Dorsolateral prefrontal cortex (tissue), 122 donors: ENCODE measurements at places on chromosomes 2 and 18.

DNA sequence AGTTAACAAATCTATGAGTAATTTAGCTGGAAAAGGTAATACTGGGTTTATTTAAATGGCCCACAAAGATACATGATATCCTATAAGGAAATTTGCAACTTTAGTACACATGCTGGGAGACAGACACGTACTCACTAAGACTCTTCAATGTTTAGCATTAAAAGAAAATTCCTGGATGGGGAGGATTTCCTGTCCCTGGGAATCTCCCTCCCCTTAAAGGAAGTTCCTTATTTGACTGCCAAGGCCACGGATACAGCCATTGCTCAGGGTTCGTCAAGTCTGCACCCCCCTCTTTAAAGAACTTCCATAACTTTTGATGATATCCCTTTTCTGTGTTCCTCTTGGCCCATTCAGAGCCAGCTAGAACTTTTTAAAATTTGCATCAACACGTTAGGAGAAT, 267.6 kb downstream of the CD226 start:
- DNase-seq: no peak

DNA sequence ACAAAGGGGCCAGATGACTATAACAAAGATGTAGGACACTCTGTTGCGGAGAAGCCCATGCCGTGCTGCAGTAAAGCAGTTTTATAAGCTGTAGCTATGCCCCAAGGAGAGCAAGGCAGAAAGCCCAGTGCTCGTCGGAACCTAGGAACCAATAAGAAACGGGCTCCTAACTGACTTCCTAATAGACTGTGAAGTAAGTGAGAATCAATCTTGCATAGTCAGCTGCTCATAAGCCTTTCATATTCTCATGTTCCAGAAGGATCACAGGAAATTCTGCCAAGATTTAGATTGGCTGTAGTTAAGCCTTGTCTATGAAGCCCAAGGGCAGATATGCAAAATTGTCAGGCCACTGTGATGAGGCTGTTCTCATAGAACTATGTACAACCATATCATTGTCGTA, 98.4 kb downstream of the RTTN start:
- DNase-seq: no peak

GRCh38 chr2:108542071-108542470, 7.8 kb downstream of the LIMS1 start:
- DNase-seq: no peak

GRCh38 chr2:200264631-200265030, 41.9 kb upstream of the SPATS2L start:
- no peak for DNase-seq

DNA sequence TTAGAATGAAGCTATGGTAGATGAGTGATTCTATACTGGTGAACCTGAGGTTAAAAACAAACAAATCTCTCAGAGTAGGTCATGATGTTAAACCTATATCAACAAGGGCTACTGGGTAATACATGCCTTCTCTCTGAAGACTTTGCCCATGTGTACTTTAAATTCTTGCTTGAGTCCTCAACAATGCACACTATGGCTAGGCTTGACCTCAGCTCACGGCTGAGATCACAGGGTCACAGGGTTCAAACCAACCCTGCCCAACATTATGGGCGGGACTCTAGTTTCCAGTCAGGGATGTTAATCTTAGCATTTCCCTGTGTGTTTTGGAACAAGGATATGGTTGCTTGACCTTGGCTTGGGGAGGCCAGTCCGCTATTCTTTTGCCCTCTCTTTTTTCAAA, 7.7 kb downstream of the CD28 start:
- no peak for DNase-seq

- DNase-seq: peak; percentile 79
Measured at GRCh38 chr2:96407041-96407918, 71.7 kb downstream of the NCAPH start.

DNA sequence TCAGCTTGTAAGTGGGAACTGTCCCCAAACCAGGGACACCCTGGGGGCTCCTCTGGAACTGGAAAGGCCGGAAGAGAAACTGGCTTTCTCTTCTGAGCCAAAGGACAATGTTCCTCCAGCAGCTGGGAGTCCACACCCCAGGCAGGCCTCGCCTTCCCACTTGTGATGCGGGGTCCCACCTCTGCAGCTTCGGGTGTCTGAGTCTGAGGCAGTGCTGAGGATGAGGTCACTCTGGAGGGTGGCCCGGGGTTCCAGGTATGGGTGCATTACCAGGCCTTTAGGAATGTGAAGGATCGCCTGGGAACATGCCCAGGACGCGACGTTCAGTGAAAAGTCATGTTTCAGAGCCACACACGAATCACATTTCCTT, 18.2 kb upstream of the BOK start:
- no peak for DNase-seq

DNA sequence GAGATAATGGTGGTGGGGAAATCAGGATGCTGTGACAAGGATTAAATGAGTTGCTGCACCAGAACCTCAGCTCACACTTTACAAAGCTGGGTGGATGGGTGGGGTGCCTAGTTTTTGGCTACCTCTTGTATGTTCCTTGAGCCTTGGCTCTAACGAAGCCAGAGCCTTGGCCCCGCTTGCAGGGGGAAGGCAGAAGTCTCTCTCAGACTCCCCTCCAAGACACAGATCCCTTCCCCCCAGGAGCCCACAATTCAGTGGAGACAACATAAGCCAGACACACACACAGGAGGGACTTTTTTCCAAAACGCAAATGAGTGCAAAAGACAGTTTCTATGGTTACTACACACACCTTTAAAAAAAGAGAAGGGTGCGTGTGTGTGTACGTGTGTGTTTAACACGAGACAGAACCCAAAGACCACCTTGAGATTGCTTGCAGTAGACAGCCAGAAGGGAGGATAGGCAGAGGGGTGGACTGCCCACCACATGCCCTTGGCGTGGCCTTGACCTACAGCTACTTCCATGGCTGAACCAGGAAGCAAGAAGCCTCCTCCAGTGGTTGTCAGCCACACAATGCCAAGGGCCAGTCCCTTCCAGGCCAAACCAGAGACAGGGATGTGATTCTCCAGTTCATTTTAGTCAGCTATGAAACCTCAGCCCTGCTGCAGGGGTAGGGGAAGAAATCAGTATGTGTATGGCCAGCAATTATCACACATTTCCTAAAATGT, 70.3 kb downstream of the BCL2L11 start:
- no peak for DNase-seq

DNA sequence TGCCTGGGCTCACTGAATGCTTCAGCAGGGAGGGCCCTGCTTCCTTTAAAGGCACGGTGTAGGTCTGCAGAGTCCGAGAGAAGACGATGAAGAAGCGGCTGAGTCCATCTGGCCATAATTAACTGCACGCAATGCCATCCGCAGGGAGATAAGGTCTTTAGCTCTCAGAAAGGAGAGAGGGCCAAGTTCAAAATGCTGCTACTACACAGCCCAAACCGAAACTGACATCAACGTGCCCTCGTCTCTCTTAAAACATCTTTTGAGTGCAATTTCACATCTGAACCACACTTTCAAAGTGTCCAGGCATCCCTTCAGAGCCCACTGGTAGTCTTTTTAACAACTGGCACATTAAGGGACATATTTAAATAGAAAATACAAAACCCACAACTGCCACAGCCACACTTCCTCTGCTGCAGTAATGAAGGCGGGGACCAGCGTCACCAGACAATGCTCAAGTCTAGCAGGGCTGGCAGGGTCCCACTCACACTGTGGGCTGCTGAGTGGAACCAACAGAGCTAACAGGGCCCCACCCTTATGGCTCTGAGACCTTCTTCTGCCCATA, 35.8 kb downstream of the ST3GAL5 start:
- no peak for DNase-seq

GRCh38 chr2:166338831-166339339, 36.9 kb downstream of the SCN9A start:
- no peak for DNase-seq

DNA sequence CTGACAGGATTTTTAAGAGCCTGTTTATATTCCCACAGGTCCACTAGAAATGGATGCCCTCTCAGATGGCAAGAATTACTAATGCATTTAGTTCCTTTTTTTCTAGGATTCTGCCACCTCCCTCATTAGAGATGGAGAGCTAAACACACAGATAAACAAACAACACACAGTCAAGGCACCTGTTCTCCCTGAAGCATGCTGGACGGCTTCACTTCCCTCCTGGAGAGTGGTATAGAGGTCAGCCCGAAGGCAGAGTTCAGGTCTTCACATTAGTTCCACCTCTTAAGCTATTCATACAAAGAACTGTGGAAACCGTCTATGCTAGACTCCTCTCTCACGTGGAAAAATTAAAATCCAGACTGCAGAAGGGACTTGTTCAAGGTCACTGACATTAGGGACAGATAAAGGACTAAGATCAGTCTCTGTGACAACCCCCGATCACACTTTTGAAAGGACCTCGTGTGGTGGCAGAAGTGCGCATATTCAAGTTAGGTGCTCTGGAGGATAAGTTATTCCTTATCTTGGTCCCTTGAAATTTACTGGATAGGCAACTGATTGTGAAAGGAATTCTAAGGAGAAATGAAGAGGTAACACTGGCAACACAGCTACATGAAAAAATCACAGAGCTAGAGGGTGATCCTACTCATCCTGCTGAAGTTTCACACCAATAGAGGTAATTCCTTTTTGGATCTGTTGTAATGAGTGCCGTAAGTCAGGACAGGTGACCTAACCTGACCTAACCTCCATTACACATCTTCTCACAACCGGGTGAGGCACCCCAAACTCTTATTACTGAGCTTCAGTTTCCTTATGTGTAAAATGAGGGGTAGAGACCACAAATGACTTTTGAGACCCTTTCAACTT, 75.1 kb downstream of the SPRED2 start:
- DNase-seq: no peak

DNA sequence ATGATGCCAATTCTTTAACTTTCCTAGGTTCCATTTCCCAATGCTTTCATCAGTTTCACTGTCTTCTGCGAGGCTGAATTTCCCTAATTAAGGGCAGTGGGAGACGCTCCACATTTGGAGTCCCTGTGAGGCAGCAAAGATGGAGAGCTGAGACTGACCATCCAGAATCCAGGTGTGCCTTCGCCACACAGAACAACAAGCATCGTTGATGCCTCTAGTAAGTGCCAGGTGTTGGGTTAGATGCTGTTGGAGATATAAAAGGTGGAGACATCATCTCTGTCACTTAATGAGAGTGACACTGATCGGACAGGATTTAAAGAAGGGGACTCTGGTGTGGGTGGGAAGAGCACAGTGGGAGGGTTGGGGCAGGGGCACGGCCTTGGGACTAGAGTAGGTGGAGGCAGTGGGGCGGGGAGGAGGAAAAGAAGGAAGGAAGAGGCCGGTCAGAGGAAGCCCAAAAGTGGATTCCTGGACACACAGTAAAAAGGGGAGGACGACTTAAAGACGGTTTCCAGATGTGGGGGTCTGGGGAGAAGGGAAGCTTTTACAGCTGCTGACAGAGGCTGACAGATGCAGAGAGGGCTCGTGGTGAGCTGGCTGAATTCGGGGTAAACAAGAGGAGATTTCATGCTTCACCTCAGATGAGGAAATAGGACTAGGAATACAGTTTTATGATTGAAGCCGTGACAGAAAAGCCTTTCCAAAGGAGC, 113.0 kb downstream of the BCL2 start:
- no peak for DNase-seq

GRCh38 chr2:200448455-200448854, 61.4 kb downstream of the KCTD18 start:
- DNase-seq: no peak

- DNase-seq: no peak
Measured at GRCh38 chr18:26134107-26134506, 438 bp downstream of the PSMA8 start.

DNA sequence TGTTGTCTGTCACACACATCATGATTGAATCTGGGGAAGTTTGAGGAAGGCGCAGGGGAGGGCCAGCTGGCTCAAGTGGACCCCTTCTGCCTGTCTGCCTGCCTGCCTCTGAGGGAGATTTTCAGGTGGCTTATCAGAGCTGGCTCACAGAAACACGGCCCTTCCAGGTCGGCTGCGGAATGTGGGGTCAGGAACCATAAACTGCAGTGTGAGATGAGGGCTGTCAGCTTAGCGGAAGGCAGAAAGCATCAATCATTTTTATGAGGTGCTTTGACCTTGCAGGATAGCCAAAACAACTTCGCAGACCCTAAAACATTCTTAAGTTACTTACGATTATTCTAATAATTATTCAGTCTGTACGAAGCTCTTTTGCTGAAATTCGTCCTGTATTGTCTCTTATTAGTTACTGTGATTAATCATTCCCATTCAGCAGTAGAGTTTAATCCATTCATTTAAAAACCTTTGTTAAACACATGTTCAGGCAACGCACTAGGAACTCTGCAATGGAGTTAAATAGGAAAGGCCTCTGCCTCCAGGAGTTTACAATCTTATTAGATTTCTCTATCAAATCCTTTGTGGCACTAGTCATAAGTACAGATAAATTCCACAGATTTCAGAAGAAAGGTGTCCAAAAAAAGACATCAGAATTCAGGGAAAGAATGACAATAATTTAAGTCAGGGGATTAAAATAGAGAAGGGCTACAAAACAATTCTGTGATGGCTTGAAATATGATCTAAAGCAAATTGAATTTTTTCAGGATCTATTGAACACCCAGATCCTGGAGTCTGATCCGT, 371.6 kb downstream of the HRH4 start:
- no peak for DNase-seq

DNA sequence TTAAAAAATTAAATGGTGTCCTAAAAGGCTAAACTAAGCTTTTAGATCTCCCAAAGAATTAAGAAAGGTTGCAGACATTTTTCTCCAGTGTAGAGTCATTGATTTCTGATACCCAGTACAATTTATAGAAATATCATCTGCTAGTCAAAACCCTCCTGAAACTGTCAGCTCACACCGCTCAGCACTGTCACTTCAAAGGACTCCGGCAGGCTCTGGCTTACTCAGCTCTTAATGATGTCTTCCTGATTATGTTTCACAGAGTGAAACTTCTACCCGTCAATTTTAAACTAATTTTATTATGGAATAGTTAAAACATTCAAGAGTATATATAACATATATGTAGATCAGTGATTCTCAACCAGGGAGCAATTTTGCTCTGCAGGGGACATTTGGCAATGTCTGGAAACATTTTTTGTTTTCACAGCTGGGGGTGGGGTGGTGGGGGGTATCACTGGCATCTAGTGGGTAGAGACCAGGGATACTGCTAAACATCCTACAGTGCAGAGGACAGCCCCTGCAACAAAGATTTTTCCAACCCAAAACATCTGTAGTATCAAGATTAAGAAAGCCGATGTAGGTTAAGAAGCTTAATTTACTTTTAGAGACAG, 31.6 kb downstream of the CDK15 start:
- DNase-seq: no peak

- DNase-seq: no peak
Measured at GRCh38 chr2:61425605-61426155, 45.2 kb downstream of the USP34 start.

- DNase-seq: no peak
Measured at GRCh38 chr2:43171789-43172188, 54.6 kb downstream of the ZFP36L2 start.
